ENCODE measurements at places on chromosomes 1 and 21.

GRCh38 chr1:20949871-20950590, 162.9 kb upstream of the HP1BP3 start:
- no peak for DNase-seq

- no peak for DNase-seq
Measured at GRCh38 chr1:28370239-28371009, 884 bp downstream of the PHACTR4 start.

- no peak for DNase-seq
Measured at GRCh38 chr1:156823210-156823790, 6.7 kb upstream of the SH2D2A start.

DNA sequence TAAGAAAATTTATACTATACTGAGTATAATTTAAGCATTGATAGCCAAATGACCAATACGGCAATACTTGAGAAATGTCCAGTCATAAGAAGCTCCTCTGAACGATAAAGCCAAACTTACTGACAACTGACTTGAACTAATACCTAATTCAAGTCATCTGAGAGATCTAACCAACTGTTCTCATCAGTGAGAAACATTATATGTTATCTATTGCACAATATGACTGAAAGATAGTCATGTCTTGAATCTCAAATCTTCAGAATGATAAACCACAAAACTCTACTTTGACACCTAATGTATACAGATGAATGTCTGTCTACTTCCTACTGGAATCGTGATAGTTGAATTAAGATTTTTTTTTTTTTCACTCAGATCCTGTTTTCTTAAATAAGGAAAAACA, 39.0 kb downstream of the APP start:
- DNase-seq, result no peak

All from hypothalamus (tissue), 51 donors.